ENCODE measurements at places on chromosomes 13 and 19. TPM values are rescaled to one million over a fixed set of nuclear protein-coding genes. Genes with fewer than 3 reads are reported as not detected.

Gene CPB2
- polyA plus RNA-seq = not detected

Gene RFPL4A
- not detected for polyA plus RNA-seq

Gene KASH5
- polyA plus RNA-seq = not detected

Gene COX6B2
- polyA plus RNA-seq = 0.19 TPM

Gene HIF3A
- 0.02 TPM for polyA plus RNA-seq

Gene KIRREL2
- polyA plus RNA-seq = not detected

Gene TRPM4
- 17.4 TPM for polyA plus RNA-seq

Gene ZNF569
- 1.3 TPM for polyA plus RNA-seq

Gene FUT6
- polyA plus RNA-seq = not detected

Gene NLRP12
- not detected for polyA plus RNA-seq

Gene TEX101
- polyA plus RNA-seq = not detected

Gene GPR18
- polyA plus RNA-seq = not detected

Gene UBE2L5
- not detected for polyA plus RNA-seq

GRCh38 chr19:40143612-40144011, 47.6 kb upstream of the MAP3K10 start:
- no peak for DNase-seq

GRCh38 chr19:4474514-4475022, 2.5 kb downstream of the HDGFL2 start:
- peak; percentile 68 for DNase-seq

GRCh38 chr13:84983321-84983720, 815.9 kb downstream of the SLITRK6 start:
- no peak for DNase-seq

DNA sequence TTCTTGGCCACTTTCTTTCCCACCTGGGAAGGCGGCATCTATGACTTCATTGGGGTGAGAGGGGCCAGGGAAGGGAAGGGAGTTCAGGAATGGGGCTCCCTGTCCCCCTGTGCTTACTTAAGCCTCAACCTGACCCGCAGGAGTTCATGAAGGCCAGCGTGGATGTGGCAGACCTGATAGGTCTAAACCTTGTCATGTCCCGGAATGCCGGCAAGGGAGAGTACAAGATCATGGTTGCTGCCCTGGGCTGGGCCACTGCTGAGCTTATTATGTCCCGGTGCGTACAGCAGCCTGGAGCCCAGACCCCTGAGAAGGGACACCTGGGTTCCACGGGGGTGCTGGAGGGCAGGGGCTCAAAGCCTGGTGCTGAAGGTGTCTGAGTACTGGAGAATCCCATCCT, 1.1 kb downstream of the TMEM147 start:
- no peak for DNase-seq

DNA sequence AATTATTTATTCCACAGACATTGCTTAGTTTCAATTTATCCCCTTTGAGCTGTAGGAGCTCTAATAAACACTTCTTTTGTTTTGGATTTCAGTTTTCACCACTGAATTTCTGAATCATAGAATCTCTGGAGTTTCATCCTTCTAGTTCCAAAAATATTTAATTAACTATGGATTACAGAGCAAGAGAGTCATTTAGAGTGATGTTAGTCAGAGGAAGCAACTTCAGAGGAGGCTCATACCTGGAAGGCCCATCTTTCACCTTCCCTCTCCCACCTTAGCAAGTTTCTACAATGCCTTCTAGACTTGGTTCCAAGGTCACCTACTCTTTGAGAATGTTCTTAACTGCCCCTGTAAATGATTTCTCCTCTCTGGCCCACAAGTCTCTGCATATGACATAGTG, 353.2 kb downstream of the SPRY2 start:
- no peak for DNase-seq

GRCh38 chr13:36979361-36980050, 19.6 kb downstream of the ALG5 start:
- DNase-seq = peak; percentile 82

- no peak for DNase-seq
Measured at GRCh38 chr13:44592216-44592847, 16.2 kb upstream of the TSC22D1 start.

- DNase-seq = no peak
Measured at GRCh38 chr13:59901191-59901590, 262.5 kb downstream of the DIAPH3 start.

DNA sequence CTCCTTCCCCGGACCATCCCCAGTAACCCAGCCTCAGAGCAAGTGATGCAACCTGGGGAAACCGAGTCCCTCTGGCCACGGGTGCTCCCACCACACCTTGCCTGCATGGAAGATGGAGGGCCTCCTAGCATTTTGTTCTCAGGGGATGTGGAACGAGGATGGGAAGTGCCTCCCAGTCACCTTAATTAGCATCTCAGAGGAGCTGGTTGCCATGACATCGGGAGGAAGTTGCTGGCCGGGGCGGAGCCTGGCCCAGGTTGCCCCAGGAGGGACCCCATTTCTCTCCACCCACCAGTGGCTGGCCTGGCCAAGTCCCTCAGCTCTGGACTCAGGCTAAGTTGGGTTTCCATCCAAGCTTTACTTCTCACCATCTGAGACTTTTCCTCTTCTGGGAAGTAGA, 24.1 kb upstream of the PTPRS start:
- DNase-seq = no peak

DNA sequence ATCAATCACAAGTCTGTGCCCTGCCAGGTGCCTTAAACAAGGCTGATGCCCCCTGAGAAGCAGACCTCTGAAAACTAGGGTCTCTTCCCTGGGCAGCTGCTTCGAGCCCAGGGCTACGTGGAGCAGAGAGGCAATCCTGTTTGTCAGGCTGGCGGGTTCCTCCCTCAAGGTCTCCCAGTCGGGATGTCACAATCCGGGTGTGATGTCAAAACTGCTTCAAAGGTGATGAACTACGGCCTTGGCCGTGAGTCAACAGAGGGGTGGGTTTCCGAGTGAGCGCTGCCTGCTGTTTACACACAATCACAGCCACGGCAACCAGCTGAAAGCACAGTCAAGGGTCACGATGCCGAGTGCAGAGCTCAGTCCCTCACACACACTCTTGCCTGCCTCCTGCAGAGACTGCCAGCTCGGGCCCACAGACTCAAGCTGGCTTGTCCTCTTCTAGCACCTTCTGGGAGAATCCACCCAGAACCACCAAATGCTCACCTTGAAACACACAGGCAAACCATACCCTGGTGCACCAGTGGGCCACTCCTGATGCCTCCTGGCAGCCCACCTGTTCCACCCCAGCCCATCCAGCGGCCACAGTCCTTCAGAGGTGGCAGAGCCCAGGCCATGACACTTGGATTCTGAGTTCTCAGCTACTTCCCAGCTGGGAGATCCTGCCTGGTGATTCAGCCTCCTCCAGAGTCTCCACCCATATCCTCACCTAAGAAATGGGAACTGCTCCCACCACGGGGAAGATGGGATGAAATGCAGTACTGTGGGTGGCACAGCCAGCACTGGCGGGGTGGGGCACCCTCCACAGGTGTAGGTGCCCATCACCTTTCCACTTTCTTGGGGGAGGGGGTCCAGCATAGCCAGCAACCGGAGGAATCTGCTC, 6.8 kb downstream of the ELL start:
- peak; percentile 67 for DNase-seq

- no peak for DNase-seq
Measured at GRCh38 chr19:2050349-2050990, 574 bp downstream of the MKNK2 start.

DNA sequence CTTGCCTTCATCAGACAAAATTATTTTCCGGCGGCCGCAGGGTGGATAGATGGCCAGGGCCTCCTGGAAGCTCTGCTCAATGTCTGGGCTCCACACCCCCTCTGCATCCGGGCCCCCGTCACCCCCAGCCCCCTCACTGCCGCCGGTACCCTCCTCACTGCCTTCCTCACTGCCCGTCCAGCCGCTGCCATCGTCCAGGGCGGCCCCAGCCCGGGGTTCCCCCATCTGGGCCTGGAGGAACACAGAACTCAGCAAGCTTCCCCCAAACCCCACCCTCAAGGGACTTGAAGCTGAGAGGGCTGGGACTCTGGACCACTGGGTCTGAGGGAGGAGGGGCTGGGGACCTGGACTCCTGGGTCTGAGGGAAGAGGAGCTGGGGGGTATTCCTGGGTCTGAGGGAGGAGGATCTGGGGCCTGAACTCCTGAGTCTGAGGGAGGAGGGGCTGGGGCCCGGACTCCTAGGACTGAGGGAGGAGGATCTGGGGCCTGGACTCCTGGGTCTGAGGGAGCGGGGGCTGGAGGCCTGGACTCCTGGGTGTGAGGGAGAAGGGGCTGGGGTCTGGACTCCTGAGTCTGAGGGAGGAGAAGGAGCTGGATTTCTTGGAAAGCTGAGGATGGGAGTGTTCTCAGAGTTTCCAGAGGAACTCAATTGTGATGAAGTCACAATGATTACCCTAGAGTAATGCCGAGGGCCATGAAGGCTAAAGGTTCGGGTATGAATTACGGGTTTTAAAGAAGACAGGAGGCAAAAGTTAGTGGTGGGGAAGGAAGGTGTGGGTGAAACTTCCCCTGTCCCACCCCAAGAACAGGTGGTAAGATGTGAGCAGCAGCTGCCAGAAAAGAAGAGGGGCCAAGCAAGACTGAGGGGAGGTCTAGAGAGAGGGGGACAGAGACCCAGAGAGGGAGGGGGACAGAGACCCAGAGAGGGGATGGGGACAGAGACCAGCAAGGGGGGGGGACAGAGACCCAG, 2.1 kb downstream of the TEAD2 start:
- no peak for DNase-seq

DNA sequence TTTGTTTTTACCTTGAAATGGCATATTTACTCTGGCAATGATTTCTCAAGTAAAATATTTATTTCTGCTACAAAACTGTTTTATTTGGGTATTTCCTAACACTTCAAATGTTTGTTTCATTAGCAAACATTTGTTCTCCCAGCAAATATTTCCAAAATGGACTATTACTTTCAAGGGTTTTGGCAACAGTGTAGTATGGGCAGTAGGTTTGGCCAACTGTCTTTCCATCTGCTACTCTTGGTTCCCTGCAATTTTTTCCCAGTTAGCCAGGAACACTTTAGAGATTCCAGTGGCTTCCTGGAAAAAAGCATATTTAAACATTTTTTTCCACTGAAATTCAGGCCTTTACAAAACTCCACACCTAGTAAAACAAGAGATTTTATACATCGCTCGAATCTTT, 466.6 kb downstream of the SLITRK6 start:
- no peak for DNase-seq

DNA sequence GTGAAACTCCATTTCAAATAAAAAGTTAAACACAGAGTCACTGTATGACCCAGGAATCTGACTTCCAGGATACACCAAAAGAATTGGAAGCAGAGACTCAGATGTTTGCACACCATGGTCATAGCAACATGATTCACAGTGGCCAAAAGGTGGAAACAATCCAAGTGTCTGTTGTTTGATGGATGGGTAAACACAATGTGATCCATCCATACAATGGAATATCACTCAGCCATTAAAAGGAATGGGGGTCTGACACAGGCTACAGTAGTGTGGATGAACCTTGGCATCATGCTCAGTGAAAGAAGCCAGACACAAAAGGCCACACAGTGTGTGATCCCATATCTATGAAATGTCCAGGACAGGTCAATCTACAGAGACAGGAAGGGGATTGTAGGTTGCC, 174.3 kb downstream of the PTPRS start:
- DNase-seq = peak; percentile 75

DNA sequence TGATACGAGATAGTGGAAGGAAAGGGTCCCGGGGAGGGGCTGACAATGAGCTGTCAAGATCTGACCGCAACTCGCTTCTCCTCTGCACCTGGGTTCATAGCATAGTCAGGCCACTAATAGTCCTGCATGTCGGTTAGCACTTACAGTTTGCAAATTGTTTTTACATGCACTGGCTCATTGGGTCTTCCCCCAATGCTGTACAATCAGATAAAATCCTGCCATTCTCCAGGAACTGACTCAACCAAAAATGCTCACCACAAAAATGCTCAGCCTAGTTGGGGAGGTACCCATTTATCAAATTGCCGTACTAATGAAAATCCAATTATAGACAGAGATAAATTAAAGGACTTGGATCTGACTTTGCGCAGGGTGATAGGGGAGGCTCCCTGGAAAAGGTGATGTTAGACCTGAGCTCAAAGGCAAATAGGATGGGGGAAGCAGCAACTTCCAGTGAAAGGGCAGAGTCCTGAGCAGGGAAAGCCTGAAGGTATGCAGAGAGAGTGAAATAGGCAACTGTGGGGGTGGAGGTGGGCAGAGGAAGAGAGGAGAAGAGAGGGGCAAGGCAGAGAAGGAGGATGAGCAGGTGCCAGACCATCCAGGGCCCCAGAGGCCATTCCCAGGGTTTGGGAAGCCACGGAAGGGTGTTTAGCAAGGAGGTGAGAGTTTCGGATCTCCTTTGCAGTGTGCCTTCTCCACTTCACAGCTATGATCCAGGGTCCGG, 326.1 kb upstream of the TSHZ3 start:
- DNase-seq = peak; percentile 59

DNA sequence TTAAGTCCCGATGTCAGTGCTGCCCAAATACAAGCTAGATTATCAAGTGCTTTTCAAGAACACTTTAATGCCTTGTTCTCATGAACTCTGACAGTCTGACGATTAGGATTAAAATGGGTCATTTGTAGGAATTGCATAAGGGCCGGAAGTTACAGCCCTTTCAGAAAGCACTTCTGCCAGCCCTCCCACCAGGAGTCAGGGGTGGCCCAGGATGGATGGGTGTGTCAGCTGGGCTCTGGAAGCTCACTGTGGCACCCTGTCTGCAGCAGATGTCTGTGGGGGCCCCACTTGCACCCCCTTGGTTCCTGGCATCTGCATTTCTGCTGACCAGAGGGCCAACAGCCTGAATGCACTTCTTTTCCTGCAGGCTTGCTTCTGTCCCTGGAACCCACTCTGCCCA, 712.7 kb downstream of the UQCRFS1 start:
- DNase-seq = no peak

DNA sequence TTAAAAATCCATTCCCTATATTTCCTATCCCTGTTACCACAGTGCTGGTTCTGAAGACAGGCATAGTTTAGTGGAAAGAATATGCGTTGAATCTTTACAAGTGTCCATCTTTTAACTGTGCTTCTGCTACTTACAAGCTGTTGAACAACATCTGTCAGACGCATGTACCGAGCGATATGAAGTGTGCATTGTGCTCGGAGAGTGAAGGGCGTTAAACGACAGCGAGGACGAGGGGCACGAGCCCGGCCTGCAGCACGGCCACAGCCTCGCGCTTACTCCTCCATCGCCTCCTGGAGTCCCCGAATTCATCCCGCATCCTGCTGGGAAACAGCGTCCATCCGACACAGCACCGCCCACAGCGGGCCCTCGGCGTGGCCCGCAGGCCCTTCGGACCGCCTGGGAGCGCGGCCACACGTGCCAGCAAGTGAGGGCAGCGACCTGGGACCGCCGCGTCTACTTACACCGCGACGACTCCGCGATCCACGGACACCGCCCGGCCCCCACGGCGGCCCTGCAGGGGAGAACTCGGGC, 514 bp downstream of the PCID2 start:
- DNase-seq = peak; percentile 59

DNA sequence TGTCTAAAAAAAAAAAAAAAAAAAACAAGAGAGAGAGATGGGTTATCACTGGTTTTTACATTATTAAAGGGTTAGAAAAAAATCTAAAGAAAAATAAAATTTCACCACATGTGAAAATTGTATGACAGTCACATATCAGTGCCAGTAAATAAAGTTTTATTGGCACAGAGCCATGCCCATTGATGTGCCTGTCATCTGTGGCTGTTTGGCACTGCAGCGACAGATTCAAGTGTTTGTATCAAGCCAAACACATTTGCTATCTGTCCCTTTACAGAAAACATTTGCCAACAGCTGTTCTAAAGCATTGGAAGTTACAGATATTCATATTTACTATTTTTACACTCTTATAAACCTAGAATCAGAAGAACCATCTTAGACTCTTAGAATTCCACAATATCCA, 16.3 kb downstream of the FCHO1 start:
- DNase-seq = no peak
